ENCODE measurements at places on chromosomes 13 and 19. TPM values are rescaled to one million over a fixed set of nuclear protein-coding genes. Genes with fewer than 3 reads are reported as not detected.

DNA sequence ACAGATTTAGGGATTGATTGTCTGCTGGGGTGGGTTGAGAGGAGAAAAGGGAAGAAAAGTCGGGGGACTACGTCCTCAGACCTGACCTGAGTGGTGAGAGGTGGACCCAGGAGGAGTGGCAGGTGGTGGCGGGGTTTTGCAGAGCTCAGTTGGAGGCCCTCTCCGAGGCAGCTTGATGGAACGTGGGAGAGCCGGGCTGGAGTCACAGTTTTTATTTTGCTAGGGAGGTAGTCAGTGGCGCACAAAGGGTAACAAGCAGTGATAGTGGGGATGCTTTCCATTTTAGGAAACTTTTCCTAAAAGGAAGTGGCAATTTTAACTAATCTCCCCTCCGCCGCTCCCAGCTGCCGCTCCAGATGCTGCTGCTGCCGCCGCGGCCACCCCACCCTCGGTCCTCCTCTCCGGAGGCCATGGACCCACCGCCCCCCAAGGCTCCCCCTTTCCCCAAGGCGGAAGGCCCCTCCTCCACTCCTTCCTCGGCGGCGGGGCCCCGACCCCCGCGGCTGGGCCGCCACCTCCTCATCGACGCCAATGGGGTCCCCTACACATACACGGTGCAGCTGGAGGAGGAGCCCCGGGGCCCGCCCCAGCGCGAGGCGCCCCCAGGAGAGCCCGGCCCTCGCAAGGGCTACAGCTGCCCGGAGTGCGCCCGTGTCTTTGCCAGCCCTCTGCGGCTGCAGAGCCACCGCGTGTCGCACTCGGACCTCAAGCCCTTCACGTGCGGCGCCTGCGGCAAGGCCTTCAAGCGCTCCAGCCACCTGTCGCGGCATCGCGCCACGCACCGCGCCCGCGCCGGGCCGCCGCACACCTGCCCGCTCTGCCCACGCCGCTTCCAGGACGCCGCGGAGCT, 1.1 kb upstream of the ZNF581 start:
- DNase-seq: no peak

Gene MBD3L2
- total RNA-seq: not detected

GRCh38 chr19:33085570-33086128, 4.7 kb downstream of the GPATCH1 start:
- no peak for DNase-seq

DNA sequence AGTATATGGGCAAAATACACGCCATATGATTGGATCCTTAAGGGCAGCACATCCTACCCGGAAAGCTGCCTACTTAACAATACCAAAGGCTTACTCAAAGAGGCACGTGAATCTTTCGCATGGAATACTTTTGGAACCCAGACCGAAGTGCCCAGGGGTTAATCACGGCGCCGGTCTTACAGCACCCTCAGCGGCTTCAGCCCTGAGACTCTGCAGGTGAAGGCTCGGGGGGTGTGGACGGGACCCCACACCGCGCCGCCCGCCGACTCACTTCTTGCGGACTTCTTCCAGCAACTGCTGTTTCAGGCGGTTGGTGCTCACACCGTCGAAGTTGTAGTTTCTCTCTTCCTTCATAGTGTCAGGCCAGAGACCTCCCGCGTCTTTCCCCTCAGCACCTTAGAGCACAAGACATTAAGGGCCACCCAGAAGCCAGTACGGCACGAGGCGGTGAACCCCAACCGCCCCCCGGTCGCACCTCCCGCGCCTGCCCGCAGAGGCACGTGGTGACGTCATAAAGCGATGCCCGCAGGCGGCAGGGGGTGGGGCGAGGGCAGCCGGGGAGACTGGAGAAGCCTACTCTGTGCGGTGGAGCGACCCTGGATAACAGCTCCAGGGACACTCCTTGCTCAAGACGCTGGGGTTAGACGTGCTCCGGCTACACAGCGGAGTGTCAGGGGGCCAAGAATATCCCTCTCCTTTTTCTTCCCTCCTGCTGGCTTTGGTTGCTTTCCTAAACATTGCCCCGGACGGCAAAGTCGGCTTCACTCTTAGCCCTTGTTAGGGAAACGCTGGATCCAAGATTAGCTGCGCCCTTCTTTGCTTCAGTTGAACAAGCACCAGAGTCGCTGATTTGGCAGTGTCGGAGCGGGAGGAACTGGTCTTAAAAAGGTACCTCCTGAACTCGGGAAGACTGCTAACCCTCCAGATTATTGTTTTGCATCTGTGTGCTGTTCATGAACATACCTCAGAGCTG, at the start of gene CCDC169:
Gene CCDC169, minus strand, starts transcription at position 449 of the 973 bp plus-strand sequence. Its CDS starts 95 bp downstream, at position 354.
- DNase-seq: no peak

DNA sequence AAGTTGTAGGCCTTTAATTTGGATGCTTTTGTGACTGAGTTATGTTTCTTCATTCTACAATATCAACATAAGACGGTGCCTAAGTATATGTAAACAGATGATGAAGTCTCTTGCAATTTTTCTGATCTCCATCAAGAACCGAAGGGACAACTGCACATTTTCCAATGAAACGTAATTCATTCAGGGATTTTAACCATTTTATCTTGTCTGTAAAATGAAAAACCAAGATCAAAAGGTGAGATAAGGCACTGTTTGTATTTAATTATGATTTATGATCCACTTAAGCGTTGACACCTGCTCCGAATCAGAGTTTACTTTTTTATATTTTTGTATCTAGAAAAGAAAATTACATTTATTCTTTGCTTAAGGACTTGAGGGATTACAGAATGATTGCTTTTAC, 556.8 kb upstream of the ARGLU1 start:
- no peak for DNase-seq
